ENCODE measurements at places on chromosomes 16 and 17.

GRCh38 chr17:19329136-19329535 lies 33.4 kb downstream of the B9D1 start:
- no peak for DNase-seq

DNA sequence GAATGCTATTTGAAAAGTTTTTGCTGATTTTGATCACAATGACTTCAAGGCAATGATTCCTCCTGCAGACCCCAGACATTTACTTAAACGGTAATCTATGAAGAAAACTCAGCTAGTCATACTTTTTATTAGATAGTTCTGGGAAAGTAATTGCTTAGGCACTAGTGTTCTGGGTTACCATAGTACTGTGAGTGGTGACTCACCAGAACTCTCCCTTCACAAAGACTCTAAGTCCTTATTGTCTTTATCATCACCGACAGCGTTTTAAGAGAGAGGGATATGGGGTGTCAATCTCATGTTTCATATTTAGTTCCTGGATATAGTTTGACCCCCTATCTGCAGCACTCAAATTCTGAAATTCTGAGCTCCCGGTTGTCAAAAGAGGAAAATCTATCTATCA lies 43.0 kb upstream of the CDH8 start:
- no peak for DNase-seq

- no peak for DNase-seq
Measured at GRCh38 chr17:3937359-3937758, 21.1 kb upstream of the P2RX1 start.

GRCh38 chr17:74453665-74454196 lies 12.7 kb upstream of the CD300A start:
- DNase-seq = no peak

DNA sequence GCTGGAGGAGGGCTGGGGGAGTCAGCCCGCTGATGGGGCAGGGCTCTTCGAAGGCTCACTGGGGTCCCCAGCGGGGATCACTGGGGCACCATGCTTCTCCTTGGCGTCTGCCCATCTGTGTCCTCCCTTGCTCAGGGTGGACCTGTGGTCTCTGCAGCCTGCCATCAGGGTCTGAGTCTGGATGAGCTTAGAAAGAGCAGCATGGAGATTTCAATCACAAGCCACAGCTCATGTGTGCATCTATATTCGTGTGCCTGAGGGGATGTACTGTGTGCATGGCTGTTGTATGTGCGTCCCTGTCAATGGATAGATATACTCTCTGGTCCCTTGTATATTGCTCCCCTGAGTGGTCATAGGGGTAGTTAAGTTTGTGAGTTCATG lies 126.6 kb upstream of the SDK2 start:
- DNase-seq = no peak

DNA sequence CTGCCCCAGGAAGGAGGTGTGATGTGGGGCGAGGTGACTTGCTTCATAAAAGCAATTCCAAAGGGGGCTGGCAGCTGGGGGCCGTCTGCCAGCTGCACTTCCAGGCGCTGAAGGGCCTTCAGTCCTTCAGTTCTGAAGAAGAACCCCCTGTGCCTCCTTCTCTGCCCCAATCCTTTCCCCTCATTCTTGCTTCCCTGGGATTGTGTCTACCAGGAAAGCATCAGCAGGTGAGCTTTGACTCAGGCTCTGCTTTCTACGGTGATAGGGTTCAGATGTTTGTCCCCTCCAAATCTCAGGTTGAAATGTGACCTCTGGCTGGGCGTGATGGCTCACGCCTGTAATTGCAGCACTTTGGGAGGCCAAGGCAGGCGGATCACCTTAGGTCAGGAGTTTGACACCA lies 52.5 kb upstream of the NKD1 start:
- no peak for DNase-seq

Data from NCI-H82 (cell line).